ENCODE measurements at places on chromosomes 13 and 19. TPM values are rescaled to one million over a fixed set of nuclear protein-coding genes. Genes with fewer than 3 reads are reported as not detected.

ASF1B gene
- total RNA-seq = 2.8 TPM

KLK15 gene
- total RNA-seq = not detected

SPATA13 gene
- 11.7 TPM for total RNA-seq

THSD8 gene
- total RNA-seq = 0.13 TPM

DOCK9 gene
- 29.6 TPM for total RNA-seq

YJU2 gene
- total RNA-seq = 12.1 TPM

ADPRHL1 gene
- total RNA-seq = 1.1 TPM

DAND5 gene
- 0.13 TPM for total RNA-seq

LRRC4B gene
- 1.2 TPM for total RNA-seq

PDE4C gene
- 21.3 TPM for total RNA-seq

ADAT3 gene
- total RNA-seq = 2.5 TPM

SELENOW gene
- total RNA-seq = 129 TPM

LACC1 gene
- 53.2 TPM for total RNA-seq

ANKRD24 gene
- total RNA-seq = 2.5 TPM

ZNF296 gene
- total RNA-seq = 0.07 TPM

MAST3 gene
- 8.5 TPM for total RNA-seq

C19orf33 gene
- total RNA-seq = not detected

UPK1A gene
- total RNA-seq = 0.10 TPM

GIPC3 gene
- 0.07 TPM for total RNA-seq

SPINT2 gene
- 10.9 TPM for total RNA-seq

SULT2A1 gene
- total RNA-seq = not detected

RAB8A gene
- 67.0 TPM for total RNA-seq

KLHL1 gene
- not detected for total RNA-seq

ZNF606 gene
- 12.5 TPM for total RNA-seq

KASH5 gene
- not detected for total RNA-seq
